ENCODE measurements at places on chromosomes 1 and 21.
A peak's percentile ranks its signal among the peaks of the same experiment; 100 is the strongest.

DNA sequence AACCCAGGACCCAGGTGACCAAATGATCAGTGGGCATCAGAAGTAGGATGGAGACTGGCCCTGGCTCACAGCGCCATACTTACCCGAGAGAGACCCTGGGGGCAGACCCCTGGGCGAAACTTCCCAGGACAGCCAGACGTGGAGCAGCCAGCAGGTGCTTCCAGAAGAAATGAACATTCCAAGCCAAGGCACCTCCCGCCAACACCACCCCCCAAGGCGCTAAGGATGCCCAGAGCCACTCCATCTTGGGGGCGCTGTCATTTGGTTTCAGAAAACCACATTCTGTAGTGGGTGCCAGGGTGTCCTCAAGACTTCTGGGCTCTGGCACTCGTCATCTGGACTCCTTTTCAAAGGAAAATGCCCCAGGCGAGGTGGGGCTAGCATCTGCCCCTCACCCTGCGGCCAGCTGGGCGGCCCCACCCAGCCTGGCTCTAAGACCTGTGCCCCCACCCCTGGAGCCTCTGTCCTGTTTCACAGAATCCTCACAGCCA, 98.8 kb downstream of the RIPK4 start:
- DNase-seq = no peak

GRCh38 chr21:31781737-31782136, 49.8 kb upstream of the SCAF4 start:
- no peak for DNase-seq

- no peak for DNase-seq
These were observed 31.0 kb upstream of the SOX13 start for GRCh38 chr1:204041803-204042505.

DNA sequence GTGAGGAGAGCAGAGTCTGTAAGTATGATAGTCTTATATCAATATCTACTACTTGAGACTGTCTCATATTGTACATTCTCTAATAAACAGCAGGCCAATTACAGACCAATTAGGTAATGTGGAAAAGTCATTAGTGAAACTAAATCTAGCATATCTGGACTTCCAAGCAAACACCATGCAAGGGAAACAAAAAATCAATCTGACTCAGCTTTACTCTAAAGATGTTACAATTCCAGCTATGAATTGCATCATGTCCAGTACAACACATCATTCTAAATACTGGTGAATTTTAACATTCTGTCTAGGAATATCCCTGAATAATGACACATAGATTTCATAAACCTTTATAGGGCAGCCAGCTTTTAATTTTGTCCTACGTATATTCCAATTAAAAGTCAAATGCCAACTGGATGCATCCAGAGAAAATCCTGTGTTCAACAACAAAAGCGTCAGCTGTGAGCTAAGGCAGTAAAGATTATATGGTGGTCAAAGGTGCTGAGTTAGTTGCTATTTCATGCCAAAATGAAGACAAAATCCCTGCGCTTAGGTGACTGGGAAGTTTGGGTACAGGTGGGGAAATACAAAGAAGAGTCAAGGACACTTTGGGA, 159.3 kb downstream of the TTLL7 start:
- no peak for DNase-seq

GRCh38 chr1:64036549-64036948, 166.9 kb upstream of the UBE2U start:
- no peak for DNase-seq

GRCh38 chr21:31874812-31875212, 2.0 kb downstream of the HUNK start:
- DNase-seq = no peak

GRCh38 chr1:75203415-75204277, 69.5 kb downstream of the LHX8 start:
- no peak for DNase-seq

GRCh38 chr21:45859762-45860357, 121.7 kb upstream of the COL6A1 start:
- DNase-seq = no peak

DNA sequence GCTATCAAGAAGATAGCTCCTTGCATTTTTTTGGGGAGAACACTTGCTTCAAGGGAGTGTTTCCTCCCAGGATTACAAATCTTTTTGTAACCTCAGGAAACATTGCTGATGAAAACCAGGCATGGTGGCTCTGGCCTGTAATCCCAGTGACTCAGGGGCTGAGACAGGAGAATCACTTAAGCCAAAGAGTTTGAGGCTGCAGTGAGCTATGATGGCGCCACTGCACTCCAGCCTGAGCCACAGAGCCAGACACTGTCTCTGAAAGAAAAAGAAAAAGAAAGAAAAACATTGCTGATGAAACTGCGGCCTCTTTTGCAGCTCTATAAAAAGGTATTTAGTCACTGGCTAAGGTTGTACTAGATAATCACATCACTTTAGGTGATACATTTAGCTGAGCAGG, 7.3 kb downstream of the RNU1-2 start:
- DNase-seq = no peak

DNA sequence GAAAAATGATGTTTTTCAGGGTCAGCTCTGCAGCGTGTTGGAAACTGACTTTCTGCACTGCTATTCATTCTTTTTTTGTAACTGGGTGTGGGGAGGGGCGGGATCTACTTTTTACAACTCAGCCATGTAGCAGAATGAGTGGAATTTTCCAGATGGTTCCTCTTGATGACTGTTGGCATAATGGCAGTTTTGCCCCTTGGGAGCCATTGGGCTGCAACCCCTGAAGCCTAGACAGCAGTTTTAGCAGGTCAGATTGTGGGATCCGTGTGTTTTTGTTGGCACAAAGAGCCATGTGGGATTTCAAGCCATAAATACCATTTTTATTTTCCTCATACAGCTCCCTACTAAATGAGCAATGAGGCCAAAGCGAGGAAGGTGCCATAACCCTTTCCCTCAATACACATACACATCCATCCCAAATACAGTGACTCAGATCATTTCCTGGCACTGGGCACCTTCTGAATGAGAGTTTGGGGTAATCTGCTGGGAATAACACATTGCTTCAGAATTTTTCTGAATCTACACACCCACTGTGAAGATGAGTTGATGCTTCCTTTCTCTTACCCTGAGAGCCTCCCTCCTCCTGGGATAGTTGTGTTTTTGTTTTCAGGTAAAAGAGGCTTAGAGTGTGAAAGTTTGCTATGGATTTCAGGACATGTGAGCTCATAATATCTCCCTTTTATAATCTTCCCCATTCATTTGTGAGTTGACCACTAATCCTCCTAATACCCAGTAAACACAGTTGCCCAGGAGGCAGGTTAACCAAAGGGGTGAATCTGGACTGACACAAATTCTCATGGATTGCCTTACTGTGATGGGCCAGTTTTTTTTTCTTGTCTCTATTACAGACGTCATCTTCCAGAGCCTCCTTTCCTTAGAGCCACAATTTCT, 13.1 kb downstream of the S100A10 start:
- DNase-seq = no peak

GRCh38 chr1:227308367-227309336, 9.6 kb downstream of the CDC42BPA start:
- DNase-seq = no peak

DNA sequence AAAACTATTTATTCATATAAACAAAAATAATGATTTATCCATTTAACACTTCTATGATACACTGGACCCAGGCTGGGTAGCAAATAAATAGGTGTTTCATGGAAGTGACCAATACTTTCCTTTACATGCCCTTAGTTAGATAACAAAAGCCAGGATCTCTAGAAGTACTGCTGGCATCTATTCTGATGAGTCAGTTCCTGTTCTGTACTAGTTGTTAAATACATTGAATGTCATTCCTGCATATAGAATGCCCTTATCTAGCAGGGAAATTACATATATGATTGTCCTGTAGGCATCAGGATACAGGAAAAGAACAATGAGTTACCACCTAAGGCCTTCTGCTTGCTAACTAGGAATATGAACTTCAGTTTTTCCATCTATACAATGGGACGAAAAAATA, 130.8 kb downstream of the HFM1 start:
- no peak for DNase-seq

- DNase-seq = no peak
These were observed 26.1 kb downstream of the CD244 start for GRCh38 chr1:160836561-160836960.

DNA sequence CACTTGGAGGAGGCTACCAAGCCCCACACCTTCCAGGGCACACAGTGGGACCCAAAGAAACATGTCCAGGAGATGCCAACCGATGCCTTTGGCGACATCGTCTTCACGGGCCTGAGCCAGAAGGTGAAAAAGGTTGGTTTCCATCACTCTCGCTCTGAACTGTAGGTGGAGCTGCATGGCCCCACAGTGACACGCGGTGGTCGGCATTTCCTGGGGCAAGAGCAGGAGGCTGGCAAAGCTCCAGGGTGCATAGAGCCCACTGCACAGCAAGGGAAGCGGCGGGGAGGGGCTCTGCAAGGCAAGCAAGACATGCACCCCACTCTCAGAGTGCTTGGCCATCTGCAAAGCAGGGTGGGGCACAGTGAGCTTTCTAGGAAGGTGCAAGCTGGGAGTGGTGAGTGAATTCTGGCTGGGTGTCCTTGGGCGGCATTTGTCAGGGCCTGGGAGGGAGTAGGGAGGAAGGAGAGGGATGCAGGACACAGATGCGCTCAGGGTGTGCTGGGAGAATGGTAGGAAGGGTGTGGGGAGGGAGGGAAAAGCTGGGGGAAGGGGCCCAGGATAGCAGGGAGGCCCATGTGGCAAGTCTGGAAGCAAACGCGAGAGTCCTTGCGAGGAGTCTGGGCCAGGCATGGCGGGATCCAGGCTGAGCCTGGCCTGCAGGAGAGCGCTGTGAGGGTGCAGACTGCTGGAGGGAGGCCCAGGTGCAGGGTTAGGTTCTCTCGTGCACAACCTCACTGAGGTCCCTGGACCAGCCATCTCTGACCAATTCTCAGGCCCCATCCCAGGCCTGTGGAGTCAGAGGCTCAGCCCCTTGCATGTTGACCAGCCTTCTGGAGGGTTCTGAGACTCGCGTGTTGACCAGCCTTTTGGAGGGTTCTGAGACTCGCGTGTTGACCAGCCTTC, 11.0 kb downstream of the TRPM2 start:
- DNase-seq = no peak

DNA sequence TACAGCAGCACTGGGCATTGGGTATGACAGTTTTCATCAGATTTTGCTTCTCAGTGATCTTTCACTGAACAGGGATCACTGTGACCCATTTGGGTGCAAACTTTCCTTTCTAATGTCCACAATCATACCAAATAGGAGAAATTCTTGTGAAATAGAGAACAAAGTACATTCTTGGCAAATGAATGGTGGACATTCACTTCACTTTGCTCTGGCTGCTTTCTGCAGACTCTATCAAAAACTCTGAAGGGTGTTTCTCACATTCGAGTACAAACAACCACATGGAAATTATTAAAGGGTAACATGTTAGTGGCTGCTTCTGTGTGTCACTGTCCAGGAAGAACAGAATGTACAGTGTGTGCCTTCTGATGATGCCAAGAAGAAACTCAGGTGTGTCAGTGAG, 61.9 kb upstream of the ADAM30 start:
- no peak for DNase-seq

DNA sequence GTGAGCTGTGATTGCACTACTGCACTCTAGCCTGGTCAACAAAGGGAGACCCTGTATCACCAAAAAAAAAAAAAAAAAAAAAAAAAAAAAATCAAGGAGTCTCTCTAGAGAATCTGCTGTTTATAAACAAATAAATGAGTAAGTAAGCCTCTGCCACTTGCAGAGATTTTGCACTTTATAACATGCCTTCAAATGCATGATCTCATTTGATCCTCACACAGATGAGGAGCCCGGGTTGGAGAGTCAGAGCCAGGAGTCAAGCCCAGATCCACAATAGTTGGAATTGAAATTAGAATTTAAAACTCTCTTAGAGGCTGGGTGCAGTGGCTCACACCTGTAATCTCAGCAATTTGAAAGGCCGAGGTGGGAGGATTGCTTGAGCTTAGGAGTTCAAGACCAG, 4.0 kb downstream of the PRELP start:
- DNase-seq = no peak

- no peak for DNase-seq
These were observed 1.7 kb downstream of the PKNOX1 start for GRCh38 chr21:42975886-42976608.

DNA sequence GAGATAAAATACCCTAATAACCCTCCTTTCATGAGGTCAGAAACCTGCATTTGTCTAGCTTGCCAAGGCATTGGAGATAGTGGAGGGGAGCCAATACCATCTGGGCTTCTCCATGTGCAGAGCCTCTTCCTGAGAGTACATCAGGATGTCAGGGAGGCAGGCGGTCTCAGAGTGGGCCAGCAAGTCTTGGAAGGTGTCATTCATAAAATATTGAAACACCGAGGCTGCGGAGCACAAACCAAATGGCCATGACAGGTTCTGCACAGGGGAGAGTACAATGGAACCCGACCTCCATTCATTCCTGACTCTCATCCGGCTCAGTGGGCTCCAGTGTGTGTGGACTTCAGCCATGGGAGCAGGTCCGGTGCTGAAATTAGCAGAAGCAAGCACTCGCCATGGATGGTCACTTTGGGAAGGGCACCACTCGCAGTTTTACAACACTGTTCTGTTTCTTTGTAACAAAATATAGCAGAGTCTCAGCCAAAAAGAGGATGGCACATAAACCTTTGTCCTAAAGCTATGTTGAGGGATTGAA, 446.6 kb downstream of the SIPA1L2 start:
- no peak for DNase-seq

- DNase-seq = peak; percentile 80
These were observed 28.3 kb downstream of the EIF2D start for GRCh38 chr1:206583707-206584648.

DNA sequence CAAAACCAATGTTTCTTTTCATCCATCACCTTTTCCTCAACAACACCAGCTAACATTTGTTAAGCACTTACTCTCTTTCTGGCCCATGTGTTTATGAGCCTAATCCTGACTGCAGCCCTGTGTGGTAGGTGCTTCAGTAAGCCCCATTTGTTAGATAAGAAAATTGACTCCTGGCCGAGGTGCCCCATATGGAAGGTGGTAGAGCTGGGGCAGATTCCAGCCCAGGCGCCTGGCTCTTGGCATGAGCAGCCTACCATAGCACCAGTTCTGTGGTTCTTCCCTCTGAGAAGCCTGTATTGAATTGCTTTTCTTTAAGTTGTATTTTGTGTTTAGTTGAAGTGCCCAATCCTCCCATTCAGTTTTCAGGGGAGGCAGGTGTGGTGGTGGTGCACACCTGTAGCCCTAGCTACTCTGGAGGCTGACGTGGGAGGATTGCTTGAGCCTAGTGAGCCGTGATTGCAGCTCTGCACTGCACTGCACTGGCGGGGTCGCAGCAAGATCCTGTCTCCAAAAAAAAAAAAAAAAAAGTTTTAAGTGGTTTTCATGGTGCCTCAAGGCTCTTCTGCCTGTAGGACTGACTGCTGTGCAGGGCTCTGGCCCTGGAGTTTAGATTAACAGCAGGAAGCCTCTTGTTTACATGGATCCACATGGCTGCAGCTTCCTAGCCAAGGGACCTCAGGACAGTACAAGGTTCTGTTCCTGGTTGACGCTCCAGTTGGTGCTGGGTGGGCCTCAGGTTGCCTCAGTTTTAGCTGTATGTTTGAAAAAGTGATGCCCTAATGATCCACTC, 125.9 kb downstream of the MRPS6 start:
- DNase-seq = no peak

GRCh38 chr1:97093741-97094140, 372.2 kb downstream of the PTBP2 start:
- DNase-seq = no peak

- DNase-seq = no peak
These were observed 7.0 kb downstream of the SPAG17 start for GRCh38 chr1:118177998-118178397.

All from hematopoietic multipotent progenitor cell treated with erythropoietin and hydrocortisone succinate and interleukin-3 and kit ligand, for 15 days (in vitro differentiated cells).